ENCODE measurements at places on chromosomes 13 and 19.

GRCh38 chr19:33292595-33293254 is 9.6 kb downstream of the CEBPA start:
- no peak overlapping the region for H3K4me3 ChIP-seq
- H3K27ac ChIP-seq = no peak overlapping the region
- no peaks in the 10 kb centered on the region for H3K4me1 ChIP-seq
- no peaks in the 10 kb centered on the region for H3K36me3 ChIP-seq
- DNase-seq = peak; percentile 46

DNA sequence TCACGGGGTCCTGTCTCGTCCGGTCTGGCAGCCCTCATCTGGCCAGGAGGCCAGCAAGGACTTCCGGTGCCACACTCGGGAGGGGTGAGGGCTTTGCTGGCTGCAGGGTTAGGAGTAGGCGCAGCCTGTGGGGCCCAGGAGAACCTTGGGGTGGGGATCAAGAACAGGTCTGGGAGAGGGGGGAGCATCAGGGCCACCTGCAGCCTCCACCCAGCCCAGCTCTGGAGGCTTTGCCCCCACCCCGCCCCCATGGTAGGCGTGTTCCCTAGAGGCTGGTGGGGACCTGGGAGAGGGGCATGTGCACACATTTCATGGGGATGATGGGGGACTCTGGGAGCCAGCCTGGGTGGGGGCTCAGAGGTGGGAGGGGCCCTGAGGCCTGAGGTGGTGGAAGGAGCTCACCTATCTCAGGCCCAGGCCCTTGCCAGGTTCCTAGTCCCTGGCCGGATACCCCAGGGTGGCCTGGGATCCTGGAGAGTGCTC is 23.3 kb downstream of the WTIP start:
- DNase-seq = no peak
- no peaks in the 10 kb centered on the region for H3K4me1 ChIP-seq
- H3K36me3 ChIP-seq = no peaks in the 10 kb centered on the region
- H3K27ac ChIP-seq = no peak overlapping the region
- no peaks in the 10 kb centered on the region for H3K27me3 ChIP-seq

DNA sequence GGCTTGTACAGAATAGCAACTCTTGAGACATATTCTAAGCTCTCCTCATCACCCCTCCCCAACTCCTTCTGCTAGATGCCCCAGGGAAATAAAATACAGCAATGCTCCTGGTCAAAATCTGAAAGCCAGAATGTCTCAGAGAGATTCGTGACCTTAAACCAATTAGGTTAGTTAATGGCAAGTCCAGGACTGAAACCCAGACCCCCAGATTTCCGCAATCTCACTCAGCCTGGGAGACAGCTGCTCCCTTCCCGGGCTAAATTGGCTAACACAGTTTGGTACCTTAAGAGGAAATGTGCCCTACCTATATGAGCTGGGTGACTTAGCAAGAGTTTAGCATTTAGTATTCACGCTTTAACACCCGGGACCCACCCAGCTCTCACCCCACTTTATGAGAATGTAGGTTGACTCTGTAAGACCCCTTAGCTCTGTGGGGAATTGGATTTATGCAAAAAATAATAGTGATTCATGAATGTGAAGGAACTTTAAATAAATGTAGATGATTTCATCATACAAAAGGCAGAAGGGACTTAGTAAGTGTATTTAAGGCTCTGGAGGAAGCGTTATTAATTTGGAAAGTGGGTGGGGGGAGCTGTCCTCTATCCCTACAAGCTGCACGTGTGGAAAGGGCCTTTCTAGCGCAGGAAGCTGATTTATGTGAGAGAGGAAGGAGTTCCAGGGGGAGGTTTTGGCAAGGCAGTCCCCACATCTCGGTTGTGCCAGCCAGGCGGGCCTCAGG is 1.1 kb downstream of the DLEU7 start:
- no peak overlapping the region for H3K27ac ChIP-seq
- H3K27me3 ChIP-seq = no peaks in the 10 kb centered on the region
- H3K4me3 ChIP-seq = no peak overlapping the region
- H3K36me3 ChIP-seq = no peaks in the 10 kb centered on the region
- DNase-seq = no peak
- peaks cover 6% of the 10 kb centered on the region for H3K4me1 ChIP-seq

GRCh38 chr13:31731921-31732320 is 7.4 kb upstream of the RXFP2 start:
- no peak overlapping the region for H3K4me3 ChIP-seq
- H3K4me1 ChIP-seq = no peaks in the 10 kb centered on the region
- H3K27me3 ChIP-seq = no peaks in the 10 kb centered on the region
- no peak for DNase-seq

GRCh38 chr13:100458673-100459072 is 129.9 kb downstream of the GGACT start:
- no peaks in the 10 kb centered on the region for H3K4me1 ChIP-seq
- H3K27me3 ChIP-seq = no peaks in the 10 kb centered on the region
- H3K36me3 ChIP-seq = no peaks in the 10 kb centered on the region
- no peak for DNase-seq
- no peak overlapping the region for H3K27ac ChIP-seq

- H3K4me1 ChIP-seq = no peaks in the 10 kb centered on the region
- no peaks in the 10 kb centered on the region for H3K36me3 ChIP-seq
- H3K27ac ChIP-seq = no peak overlapping the region
- peak; percentile 65 for DNase-seq
- H3K4me3 ChIP-seq = no peak overlapping the region
- H3K27me3 ChIP-seq = no peaks in the 10 kb centered on the region
These were observed 9.7 kb downstream of the CTU1 start for GRCh38 chr19:51098365-51099046.
